ENCODE measurements at places on chromosomes 13 and 19.

DNA sequence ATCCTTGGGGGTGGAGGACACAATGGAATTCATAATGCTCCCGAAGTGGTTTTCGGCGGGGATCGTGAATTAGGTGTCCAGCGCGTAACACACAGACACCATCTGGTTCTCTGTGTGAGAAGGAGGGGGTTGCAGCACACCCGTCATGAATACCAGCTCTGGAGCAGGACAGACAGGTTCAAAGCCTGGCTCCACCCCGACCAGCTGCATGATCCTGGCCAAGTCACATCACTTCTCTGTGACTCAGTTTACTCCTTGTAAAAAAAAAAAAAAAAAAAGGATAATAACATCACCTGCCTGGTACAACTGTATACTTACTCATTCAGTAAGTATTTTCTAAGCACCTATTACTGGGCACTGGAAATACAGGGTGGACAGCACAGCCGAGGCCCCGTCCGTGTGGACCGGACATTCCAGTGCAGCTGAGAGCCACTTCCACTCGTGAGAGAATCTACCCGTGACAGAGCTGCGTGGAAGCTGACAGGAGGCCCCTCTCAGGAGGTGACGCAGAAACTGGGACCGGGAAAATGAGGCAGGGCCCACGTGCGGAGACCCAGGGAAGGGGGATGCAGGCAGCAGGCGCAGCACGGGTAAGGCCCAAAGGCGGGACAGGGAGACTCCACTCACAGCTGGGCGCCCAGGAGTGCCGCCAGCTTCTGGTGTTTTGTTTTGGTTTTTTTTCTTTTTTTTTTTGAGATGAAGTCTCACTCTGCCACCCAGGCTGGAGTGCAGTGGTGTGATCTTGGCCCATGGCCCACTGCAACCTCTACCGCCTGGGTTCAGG, 12.0 kb downstream of the RDH13 start:
- DNase-seq, result no peak

DNA sequence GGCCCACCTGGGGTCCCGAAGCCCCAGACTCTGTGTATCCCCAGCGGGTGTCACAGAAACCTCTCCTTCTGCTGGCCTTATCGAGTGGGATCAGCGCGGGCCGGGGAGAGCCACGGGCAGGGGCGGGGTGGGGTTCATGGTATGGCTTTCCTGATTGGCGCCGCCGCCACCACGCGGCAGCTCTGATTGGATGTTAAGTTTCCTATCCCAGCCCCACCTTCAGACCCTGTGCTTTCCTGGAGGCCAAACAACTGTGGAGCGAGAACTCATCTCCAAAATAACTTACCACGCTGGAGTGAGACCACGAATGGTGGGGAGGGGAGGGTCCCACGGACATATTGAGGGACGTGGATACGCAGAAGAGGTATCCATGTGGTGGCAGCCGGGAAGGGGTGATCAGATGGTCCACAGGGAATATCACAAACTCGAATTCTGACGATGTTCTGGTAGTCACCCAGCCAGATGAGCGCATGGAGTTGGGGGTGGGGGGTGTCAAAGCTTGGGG, 1.0 kb upstream of the ICAM5 start:
- DNase-seq, result peak; percentile 78

GRCh38 chr19:291561-292280, 518 bp upstream of the PLPP2 start:
- DNase-seq, result no peak

DNA sequence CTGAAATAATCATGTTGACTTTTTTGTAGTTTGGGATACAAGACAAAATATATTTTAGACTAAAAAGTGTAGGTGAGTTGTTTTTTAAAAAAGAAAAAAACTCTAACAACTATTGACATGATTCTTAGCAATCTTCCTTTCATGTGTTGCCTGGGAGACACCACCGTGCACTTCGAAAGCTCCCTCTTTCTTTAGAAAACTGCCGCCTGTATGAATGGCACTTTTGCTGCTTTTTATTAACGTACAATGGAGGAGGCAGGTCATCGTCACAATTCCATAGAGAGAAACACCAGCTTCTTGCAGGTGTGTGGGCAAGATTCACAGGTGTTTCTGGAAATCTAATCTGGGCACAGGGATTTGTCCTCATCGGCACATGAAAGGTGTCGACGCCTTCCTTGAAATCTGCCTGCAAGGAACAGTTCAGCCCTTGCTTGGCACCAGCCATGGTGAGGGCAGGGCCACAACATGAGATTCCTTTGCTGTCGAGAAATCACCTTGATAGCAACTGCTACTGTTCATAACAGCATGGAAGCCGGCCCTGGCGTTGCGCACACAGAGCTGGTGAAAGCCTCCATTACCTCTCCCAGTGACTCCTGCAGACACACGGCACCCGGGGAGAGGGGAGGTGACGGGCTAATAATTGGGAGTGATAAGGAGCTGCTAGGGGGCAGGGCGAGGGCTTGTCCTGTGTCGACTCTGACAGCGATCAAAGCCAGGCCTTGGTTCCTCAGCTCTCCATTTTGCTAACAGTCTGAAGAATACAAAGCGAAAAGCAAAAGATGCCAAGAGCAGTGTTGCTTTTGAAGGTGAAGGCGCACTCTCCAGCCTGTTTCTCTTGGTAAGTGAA, 66.5 kb downstream of the EFNB2 start:
- no peak for DNase-seq

DNA sequence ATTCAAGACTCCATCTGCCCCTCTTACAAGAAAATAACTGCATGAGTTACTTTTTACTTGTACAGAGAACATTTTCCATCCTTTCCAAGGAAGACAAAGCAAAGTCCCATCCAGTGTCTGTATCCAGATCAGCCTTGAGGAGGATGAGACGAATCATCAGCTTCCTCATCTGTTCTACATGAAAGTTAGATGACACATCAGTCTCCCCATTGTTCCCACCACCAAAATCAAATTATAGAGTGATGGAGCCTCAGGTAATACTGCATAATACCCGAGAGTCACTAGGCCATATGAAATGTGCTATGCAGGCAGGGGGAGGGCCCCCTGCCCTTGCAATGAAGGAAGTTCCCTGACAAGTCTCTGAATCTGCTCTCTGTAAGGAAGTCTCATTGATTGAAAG, 1244.6 kb upstream of the SLC10A2 start:
- DNase-seq, result no peak

- DNase-seq, result no peak
Observed at GRCh38 chr13:93409001-93409400, 182.4 kb downstream of the GPC6 start.

DNA sequence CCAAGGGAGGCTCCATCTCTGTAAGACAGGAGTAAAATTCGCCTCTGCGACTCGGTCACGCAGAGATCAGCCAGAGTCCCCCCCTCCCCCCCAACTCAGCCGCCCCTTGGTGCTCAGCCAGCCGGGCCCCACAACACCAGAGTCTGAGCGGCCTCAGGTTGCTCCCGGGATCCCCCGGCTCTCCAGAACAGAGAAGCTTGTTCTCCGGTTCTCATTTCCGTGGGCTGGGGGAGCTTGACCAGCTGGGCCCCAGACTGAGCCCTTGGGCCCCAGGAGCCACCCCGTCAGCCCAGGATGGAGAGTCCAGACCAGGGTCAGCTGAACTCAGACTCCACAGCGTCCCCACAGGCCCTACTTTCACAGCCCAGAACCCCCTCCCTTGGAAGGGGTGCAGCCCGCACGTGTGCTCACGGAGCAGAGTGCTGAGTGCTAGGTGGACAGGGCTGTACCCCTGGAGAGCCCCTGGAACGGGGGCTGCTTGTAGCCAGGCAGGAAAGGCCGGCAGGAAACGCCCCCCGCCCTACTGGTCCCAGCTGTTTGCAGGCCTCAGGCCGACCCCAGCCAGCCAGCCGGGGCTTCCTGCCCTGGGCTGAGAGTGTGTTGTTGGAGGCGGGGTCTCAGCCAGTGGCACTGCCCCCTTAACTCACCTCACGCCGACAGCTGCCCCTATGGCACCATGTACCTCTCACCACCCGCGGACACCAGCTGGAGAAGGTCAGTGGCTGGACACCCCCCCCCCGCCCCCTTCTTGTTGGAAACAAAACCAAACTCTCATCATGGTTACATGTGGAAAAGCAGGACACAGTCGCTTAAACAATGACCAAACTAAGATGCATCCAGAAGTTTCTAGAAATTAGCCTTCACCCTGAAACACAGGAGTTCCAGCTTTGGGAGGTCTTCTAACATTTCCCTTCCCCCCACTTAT, 44.4 kb downstream of the COMP start:
- DNase-seq, result no peak

DNA sequence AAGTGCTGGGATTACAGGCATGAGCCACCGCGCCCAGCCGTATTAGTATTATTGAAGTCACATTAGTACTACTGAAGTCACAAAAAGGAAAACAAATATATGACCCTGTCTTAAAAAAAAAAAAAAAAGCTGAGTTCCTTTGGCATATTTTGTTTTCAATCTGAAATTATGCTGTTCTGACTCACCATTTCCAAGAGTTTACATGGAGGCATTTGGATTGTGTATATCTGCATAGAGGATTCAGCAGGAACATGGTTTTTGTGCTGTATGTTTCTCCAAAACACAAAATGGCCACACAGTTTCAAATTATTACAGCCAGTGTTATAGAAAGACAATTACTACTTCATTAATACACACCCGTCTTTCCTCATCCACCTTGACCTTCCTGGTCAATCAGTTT, 103.5 kb upstream of the TSC22D1 start:
- DNase-seq, result no peak

DNA sequence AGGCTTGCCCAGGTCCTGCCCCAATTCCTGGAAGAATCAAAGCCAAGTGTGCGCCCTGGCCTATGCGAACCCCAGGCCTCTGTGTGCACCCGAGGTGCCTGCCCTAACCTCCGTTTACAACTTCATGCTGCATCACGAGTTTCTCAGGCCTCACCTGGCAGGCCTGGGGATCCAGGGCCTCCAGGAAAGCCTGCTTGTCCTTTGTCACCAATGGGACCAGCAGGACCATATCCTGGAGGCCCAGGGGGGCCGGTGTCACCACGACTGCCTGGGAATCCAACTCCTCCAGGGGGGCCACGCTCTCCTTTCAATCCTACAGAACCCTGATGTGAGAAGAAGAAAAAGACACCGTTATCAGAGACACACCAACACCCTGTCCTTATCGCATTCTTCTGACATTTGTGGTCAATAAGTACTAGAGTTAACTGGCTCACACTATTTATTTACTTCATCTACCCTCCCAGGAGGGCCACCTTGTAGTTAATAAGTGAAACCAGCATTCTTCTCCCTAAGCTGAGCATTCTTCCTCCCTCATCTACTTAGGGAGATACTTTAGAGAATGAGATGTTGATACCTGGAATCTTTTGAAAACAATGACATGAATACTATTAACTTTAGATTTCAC, 120.6 kb downstream of the COL4A1 start:
- DNase-seq, result no peak

- DNase-seq, result no peak
Observed at GRCh38 chr13:50891206-50891605, 18.4 kb upstream of the RNASEH2B start.

- peak; percentile 33 for DNase-seq
Observed at GRCh38 chr19:3451451-3451866, 28.9 kb downstream of the SMIM24 start.

DNA sequence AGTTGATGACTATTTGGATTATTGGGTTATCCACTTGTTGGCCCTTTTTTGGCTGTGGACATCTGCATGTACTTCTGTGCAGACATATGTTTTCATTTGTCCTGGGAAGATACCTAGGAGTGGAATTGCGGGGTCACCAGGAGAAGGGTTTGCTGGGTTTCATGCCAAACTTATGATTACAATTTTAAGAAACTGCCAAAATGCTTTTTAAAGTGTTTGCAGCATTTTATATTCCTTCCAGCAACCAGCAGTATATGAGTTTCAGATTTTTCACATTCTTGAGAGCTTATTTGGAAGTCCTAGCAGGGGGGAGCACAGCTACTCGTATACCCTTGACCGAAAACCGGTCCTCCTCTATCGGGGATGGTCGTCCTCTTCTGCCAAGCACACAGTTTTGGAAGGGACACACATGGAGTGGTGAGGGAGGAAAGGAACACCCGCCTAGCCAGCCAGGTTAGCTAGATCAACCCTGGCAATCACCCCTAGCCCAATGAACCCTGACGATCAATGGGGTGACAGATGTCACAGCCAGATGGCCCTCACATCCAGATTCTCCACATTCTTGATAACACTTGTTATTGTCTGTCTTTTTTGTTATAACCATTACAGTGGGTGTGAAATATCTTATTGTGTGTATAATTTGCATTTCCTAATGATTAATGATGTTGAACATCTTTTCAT, 26.7 kb upstream of the RNF113B start:
- no peak for DNase-seq

GRCh38 chr13:47901441-47901840, 99.6 kb downstream of the SUCLA2 start:
- DNase-seq, result no peak

DNA sequence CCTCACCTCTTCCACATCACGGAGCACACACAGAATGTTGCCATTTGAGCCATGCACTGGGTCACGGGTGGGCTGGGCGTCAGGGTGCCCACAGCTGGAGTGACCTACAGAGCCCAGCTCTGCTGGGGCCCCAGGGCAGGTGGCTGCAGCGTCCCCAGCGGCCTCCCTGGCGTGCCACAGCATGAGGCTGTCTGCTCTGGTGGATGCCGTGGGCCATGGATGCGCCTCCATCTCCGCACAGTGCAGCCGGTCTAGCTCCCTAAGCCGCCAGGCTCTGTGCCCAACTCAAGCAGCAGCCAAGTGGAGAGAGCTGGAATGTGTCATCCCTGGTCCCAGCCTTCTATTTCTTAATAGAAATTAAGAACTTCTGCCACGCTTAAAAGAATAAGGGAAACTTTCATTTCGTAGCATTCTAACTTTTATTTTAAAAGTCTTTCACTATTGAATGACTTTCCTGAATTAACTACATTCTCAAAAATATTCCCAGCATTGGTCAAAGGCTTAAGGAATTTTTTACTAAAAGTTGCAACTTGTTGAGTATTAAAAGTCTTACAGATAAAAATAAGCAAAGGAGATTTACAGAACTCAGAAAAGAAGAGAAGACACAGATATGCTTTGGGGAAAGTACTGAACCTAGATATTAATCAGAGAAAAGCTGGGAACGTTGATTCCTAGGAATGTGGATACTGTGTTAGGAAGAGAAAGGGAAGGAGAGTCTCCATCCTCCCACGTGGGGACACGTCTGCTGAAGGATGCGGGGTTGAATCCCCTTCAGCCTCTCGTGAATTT, 59.3 kb downstream of the ATP11A start:
- no peak for DNase-seq

GRCh38 chr19:16367261-16367683, 42.6 kb downstream of the KLF2 start:
- peak; percentile 15 for DNase-seq

DNA sequence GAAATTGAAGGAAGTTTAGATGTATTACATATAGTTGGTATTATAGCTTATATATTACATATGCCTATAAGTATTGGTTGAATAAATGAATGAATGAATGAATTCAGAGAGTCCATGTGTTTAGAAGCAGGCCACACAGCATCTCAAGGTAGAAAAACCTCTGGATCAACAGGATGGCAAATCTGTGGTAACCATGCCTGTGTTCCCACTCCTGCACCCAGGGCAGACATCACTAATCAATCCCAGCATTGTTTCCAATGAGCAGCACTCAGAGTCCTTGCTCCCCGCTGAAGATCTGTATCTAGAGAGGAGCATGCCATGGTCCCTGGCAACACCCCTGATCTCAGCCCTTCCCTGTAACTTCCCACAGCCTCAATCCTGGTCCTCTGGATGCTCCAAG, 944 bp downstream of the CEACAM19 start:
- DNase-seq, result no peak

Measured in suppressor macrophage treated with lipopolysaccharide for 1 hour (primary cell).